Omental fat pad (tissue), 4 donors: ENCODE measurements at places on chromosomes 3 and 15. TPM values are rescaled to one million over a fixed set of nuclear protein-coding genes. Genes with fewer than 3 reads are reported as not detected.

Gene AMIGO3
- 2.9 TPM for total RNA-seq

Gene CNTN3
- total RNA-seq: 3.5 TPM

Gene EPHB1
- total RNA-seq: 2.2 TPM

Gene C3orf38
- total RNA-seq: 12.2 TPM

Gene CHRNA3
- not detected for total RNA-seq

Gene ZKSCAN7
- 4.3 TPM for total RNA-seq

Gene EFHB
- total RNA-seq: 1.6 TPM

Gene PLA2G4B
- 1.1 TPM for total RNA-seq

Gene SLC27A2
- total RNA-seq: 1.6 TPM

Gene CKMT1B
- 2.3 TPM for total RNA-seq

Gene MUC20
- total RNA-seq: 5.0 TPM

Gene CHST13
- total RNA-seq: 1.7 TPM

Gene MESP2
- total RNA-seq: 0.48 TPM

GRCh38 chr15:37125143-37125542, 24.8 kb upstream of the MEIS2 start:
- DNase-seq: no peak

- no peak for DNase-seq
Observed at GRCh38 chr15:32838820-32839219, 121.0 kb downstream of the GREM1 start.

DNA sequence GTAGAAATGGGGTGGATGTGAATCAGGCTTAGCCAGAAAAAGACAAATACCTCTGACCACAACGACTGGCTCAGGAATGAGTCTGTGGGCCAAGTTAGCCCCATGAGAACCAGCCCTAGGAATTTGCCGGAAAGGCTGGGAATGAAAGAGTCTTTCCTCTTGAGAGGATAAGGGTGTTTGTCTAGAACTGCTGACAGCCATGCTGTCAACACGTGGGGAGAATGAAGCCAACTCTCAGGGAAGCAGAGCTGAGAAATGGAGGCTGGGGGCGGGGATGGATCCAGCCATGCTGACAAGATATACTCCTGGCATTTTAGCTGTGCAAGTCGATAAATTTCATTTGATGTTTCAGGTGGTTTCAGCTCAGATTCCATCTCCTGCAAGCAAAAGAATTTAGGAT, 10.6 kb upstream of the SLC6A1 start:
- DNase-seq: no peak

DNA sequence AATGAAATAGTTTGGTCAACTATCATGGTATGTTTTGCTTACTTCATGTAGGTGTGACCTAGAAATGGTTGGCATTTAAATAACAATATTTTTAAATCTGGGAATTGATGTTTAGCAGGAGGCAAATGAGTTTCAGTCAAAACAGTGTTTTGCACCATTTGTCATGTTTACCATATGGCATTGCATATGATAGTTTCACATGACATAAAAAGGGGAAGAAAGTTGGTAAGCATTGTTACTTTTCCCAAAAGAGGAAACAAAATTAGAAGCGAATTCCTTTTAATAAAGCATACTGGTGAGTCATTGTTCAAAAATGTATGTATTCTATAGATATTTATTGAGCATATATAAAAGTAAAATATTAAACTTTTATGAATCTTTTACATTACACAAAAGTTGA, 2.3 kb downstream of the RNF13 start:
- DNase-seq: no peak

- DNase-seq: no peak
Observed at GRCh38 chr3:167120828-167121227, 259.3 kb downstream of the ZBBX start.

DNA sequence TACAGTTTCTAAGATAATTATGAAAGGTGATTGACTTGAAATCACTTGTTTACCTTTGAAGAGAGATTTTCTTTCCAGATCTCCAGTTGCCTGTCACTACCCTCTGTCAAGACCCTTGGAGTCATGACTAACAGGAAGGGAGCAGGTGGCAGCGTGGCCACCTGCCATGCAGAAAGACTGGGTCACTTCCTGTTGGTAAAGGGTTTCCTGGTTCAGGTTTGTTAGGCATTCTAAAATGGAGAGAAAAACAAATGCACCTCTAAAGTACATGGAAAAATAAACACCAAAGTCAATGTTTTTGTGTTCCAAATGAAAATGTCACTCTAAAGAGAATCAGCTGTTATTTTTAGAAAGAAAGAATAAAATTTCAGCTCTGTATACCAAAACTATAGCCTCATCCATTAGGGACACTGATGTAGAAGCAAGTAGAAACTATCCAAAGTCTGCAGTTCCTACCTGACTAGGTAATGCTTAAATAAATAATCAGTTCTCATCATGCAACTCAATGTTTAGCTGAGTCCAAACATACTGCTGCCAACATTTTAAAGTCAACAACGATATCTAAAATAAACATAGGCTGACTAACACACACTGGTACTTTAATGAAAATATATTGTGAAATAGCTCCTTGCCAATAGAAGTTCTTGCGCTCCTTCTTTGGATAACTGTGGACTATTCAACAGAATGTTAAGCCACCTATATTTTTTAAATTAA, 23.9 kb upstream of the TM4SF1 start:
- no peak for DNase-seq

- no peak for DNase-seq
Observed at GRCh38 chr3:133882986-133883586, 12.6 kb downstream of the RAB6B start.

DNA sequence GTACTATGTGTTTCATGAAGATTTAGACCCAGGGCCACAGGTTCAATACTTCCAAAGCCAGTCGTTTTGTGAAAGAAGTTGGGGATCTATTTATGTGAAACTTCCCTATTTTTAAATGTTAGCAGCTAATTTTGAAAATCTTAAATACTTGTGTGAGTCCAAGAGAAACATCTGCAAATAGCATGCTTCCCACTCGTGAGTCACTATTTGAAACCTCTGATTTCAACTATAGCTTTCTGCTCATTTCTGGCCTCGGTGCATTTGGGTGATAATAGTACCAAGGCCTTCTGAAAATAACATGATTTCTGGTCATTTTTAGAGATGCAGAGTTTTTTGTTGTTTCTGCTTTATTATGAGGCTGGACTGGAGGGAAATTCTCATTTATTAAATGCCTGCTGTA, 110.0 kb downstream of the OPA1 start:
- no peak for DNase-seq

GRCh38 chr3:145952536-145952935, 208.4 kb downstream of the PLOD2 start:
- no peak for DNase-seq

DNA sequence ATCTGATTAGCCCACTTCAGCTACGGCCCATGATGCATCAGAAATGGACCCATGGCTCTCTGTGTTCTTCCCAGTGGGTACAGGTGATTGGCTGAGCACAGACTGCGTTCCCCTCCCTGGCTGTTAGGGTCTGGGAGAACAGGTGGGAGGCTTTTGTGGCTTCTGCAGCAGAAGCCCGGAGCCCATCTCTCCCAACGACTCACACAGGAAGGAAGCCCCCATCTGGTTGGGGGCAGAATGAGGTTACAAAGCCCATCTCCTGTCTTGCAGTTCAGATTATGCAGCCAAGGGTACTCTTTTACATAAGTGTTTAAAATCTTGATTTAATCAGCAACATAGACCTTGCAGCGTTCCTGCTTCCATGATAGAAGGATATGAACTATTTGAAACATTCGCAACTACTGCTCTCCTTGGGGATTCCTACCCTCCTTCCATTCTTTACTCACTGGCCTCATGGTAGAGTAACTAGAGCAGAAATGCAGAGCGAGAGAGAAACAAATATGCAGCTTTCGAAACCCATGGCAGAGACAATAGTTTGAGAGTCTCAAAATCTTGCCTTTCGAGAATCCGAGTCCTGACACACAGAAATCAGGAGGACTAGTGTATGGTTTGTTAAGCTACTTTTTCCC, 291.3 kb downstream of the TLE3 start:
- DNase-seq: no peak

GRCh38 chr15:40105517-40106202, 3.0 kb downstream of the BMF start:
- no peak for DNase-seq

- DNase-seq: no peak
Observed at GRCh38 chr15:82172506-82172905, 90.0 kb downstream of the EFL1 start.

- no peak for DNase-seq
Observed at GRCh38 chr3:14262212-14262611, 83.6 kb downstream of the LSM3 start.

DNA sequence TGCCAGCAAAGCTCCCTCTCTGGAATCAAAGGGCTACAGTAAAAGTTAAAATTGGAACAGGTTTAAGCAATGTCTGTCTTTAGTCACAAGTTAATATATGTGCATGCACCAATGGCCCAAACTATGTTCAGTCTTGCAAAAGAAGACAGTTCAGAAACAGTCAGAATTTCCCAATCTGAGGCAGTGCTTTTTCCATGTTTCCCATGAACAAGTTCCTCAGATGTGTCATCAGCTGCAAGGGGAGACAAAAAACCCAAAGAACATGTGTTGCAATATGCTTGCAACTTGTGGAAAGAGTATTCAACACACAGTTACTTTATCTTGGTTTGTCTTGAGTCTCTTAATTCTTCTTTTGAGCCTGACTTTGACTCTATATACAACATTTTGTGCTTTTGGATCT, 148.4 kb downstream of the USP13 start:
- DNase-seq: no peak

GRCh38 chr3:64530434-64531049, 157.3 kb downstream of the ADAMTS9 start:
- peak; percentile 43 for DNase-seq

DNA sequence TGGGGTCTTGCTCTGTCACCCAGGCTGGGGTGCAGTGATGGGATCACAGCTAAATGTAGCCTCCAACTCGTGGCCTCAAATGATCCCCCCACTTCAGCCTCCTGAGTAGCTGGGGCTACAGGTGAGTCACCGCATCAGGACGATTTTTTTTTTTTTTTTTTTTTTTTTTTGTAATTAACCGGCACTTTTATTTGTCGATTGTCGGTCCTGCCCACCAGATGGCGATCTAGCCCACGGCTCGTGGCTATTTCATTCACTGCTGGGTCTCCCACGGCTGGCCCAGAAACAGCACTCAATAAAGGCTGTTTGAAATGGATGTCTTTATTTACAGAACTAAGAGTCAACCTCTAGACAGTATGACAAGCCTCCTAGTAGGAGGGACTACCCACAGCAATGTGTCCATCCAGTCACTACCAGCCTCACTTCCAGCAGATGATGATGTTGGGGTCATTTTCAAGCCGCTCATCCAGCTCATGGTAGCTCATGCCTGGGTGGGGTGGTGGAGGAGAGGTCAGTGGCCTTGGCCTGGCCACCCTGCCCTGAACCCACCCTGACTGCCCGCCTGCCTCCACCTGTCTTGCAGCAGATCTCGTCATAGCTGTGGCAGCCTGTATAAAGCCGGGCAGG, 1.8 kb upstream of the ZMYND10 start:
- DNase-seq: no peak

DNA sequence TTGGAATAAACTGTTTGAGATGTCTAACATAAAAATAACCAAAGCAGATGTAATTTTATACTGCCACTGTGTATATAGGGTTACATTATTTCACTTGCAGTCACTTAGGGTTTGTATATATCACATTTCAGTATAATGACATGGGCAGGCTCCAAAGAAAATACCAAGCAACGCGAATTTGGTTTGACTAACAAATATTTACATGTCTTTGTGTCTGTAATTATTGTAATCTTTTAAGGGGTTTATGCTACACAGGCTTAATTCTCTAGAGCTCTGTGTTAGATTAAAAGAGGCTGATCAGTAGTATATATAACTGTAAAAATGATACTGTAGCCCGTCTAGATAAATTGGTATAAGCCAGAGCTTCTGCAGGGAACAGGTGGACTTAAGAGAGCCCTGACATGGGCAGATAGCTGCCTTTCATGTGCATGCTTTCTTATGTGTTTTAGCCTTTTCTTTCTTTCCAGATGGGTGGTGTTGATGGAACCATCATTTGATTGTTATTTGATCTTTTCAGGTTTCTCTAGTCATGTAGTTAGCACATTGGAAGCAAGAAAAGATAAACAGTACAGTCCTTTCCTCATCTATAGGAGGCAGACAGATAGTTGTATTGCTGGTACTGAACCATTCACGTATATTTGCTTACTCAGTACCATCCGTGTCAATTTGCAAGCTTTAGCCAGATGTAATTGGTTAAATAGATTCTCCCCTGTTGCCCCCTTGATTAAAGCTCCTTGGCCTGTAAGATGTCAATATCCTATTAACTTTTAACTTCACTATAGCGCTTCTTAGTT, 86.1 kb downstream of the GALK2 start:
- no peak for DNase-seq

GRCh38 chr3:3666664-3667063, 132.6 kb upstream of the LRRN1 start:
- no peak for DNase-seq

GRCh38 chr15:83413054-83413719, 34.0 kb upstream of the SH3GL3 start:
- no peak for DNase-seq

GRCh38 chr3:15438983-15439382, 11.6 kb downstream of the EAF1 start:
- no peak for DNase-seq

DNA sequence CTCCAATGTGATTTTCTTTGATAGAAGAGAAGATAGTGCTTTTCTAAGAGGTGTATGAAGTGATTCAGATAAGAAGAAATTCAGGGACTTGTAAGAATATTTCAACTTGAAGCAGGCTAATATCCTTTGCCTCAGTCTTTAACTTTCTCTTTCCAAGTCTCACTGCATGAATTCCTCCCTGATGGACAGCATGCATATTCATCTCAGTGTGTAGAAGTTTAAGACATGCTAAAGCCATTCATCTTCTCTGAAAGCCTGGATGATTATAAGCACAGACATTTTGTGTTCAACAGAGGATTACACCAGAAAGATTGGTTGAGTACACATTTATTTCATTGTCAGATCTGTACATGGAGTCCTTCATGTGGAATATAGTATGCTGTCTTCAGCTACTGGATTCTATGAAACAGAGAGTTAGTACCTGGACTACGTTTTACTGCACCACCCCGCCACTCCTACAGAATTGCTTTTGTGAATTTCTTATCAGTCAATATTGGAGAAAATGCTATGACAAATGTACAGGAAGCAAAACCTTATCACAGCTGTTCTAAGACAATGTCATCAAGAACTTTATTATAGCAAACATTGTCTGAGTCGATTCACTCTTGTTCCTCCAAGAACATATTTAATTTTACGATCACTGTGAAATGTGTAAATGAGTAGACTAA, 1346.1 kb downstream of the OTOL1 start:
- DNase-seq: no peak

GRCh38 chr15:52280326-52281084, 15.1 kb downstream of the MYO5C start:
- no peak for DNase-seq

DNA sequence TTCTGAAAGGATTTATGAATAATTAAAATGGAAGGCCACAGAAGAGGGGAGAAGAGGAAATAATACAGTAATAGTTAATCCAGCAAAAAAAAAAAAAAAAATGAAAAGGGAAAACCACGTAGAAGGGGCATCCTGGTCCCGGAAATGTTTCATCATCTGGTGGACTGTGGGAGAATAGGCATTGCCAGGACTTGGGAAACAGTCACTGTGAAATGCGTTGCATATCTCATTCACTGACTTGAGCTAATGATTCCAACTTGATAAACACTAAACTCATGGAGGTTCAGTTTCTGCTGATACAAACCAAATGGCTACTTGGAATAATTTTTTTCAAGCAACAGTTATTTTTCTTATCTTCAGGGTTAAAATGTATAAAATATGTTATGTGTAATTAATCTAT, 3.2 kb downstream of the XCR1 start:
- DNase-seq: no peak

GRCh38 chr3:167067787-167068161, 312.3 kb downstream of the ZBBX start:
- DNase-seq: no peak
